ENCODE measurements at places on chromosomes 12 and 14.
A peak's percentile ranks its signal among the peaks of the same experiment; 100 is the strongest.

DNA sequence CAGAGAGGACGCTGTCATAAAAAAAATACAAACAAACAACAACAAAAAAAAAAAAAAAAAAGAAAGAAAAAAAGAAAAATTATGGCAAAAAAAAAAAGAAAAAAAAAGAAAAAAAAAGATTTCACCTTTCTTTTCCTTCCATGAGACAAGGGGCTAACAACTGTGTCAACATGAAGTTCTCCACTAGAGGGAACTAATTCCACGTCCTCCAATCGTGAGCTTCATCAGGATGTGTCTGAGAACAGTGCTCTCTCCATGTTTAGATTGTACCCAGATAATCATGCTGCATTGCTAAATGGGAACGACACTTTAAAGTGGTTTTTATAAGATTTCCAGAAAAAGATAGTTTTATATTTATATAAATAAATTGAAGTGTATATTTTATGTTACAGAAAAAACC, 96.2 kb upstream of the PTPRB start:
- no peak for DNase-seq

- peak; percentile 36 for DNase-seq
Observed at GRCh38 chr12:64824500-64825142, at the start of gene TBC1D30. Gene TBC1D30, plus strand, starts transcription at chr12:64824647. Its CDS starts 233 bp downstream, at chr12:64824880.

- no peak for DNase-seq
Observed at GRCh38 chr12:112664569-112664968, 127.0 kb upstream of the RPH3A start.

DNA sequence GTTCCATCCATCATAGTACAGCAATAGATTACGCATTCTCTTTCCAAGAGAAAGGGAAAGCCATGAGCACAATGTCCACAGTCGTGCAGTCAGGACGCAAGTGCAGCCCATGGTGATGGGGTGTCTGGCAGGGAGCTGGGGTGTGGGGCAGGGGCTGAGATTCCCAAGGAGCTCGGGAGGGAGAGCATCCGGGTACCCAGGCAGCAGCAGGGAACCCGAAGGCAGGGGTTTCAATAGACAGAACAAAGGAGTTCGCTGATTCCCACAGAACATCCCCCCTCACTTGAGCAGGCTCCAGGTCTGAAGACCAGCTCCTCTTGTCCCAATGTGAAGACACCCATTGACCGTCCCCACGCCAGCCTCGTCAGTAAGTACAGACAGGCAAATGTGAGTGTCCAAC, 13.5 kb downstream of the ANHX start:
- no peak for DNase-seq

- DNase-seq: no peak
Observed at GRCh38 chr12:8662593-8662992, at the start of gene MFAP5. Gene MFAP5, minus strand, starts transcription at chr12:8662826. Its CDS starts 722 bp downstream, at chr12:8662104.

- no peak for DNase-seq
Observed at GRCh38 chr14:30210630-30211029, 283.0 kb upstream of the PRKD1 start.

DNA sequence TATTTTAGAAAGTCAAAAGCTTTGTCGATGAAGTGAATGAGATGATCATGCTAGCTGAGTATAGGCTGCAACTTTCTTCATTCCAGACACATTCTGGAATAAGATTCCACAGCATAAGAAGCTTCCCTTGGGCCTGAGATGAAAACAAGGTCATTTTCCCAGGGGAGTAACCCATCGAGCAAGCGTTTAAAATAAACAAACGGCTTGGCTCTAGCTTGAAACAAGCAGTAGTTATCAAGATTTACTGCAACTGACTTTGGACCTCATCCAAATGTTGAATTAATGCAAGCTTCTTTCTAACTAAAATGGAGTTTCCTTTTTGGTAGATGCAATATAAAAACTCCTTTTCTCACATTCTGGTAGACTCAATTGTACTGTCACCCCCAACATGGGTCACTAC, 23.0 kb downstream of the KCNJ8 start:
- DNase-seq: no peak

- no peak for DNase-seq
Observed at GRCh38 chr12:23803540-23803939, 145.9 kb downstream of the SOX5 start.

- peak; percentile 58 for DNase-seq
Observed at GRCh38 chr12:65556676-65557437, 267.4 kb upstream of the HMGA2 start.

- no peak for DNase-seq
Observed at GRCh38 chr14:87601036-87601435, 391.9 kb downstream of the GALC start.

GRCh38 chr12:125773033-125773640, 707.9 kb downstream of the AACS start:
- no peak for DNase-seq

DNA sequence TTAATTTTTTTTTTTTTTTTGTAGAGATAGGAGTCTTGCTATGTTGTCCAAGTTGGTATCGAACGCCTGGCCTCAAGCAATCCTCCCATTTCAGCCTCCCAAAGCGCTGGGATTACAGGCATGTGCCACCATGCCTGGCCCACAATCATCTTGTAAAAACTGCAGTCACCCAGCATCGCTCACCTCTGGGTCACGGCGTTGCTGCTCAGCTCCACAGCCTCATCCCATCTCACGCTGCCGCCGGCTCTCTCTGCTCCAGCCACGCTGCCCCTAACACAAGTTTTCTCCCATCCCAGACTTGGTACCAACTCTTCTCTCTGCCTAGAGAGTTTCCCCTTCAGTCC, 69.2 kb downstream of the MAP1LC3B2 start:
- DNase-seq: no peak

DNA sequence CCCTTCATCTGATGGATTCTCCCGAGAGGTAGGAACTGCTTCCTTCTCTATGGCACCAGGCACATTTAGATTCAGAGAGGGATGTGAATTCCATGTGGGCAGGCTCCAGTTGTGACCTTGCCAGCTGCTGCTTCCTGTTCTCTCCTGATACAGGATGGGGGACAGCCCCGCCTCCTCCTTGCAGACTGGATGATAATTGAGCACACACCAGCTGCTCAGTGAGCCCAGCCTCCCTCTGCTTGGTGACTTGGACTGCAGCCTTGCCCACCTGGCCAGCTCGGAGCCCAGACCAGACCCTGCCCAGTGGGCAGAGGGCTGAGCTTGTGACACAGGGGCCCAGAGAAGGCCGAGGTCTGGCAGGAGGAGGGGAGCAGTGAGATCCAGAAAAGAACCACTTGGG, 90.2 kb downstream of the CALM1 start:
- no peak for DNase-seq

GRCh38 chr14:68713782-68714181, 79.1 kb downstream of the ZFP36L1 start:
- no peak for DNase-seq

DNA sequence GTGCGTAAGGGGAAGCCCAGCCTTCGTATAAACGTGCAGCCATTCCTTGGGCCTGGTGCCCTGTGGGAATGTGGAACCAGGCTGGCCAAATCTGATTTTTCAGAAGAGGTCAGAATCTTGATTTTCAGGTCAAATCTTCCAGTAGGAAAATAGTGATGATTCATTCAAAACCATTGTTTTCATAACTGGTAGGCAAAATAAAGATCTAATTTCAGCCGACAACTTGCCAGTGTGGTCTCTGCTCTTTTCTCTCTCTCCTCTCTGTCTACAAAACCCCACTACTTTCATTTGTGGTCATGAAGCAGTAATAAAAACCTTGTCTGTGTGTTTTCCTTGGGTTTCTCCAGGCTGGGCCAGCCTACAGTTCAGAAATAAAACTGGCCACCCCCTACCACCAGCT, 135.1 kb downstream of the RBM19 start:
- no peak for DNase-seq

DNA sequence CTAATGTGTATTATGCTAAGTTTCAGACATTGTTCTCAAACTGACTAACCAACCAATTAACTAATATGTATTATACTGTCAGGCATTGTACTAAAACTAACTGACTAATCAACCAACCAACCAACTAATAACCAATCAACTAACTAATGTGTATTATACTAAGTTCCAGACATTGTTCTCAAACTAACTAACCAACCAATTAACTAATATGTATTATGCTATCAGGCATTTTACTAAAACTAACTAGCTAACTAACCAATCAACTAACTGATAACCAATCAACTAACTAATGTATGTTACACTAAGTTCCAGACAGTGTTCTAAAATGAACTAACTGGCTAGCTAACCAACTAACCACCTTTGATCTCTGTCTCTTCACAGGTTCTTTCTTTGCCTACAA, 152.3 kb downstream of the SUDS3 start:
- DNase-seq: no peak

- DNase-seq: no peak
Observed at GRCh38 chr14:76772300-76773187, 11.3 kb downstream of the VASH1 start.

DNA sequence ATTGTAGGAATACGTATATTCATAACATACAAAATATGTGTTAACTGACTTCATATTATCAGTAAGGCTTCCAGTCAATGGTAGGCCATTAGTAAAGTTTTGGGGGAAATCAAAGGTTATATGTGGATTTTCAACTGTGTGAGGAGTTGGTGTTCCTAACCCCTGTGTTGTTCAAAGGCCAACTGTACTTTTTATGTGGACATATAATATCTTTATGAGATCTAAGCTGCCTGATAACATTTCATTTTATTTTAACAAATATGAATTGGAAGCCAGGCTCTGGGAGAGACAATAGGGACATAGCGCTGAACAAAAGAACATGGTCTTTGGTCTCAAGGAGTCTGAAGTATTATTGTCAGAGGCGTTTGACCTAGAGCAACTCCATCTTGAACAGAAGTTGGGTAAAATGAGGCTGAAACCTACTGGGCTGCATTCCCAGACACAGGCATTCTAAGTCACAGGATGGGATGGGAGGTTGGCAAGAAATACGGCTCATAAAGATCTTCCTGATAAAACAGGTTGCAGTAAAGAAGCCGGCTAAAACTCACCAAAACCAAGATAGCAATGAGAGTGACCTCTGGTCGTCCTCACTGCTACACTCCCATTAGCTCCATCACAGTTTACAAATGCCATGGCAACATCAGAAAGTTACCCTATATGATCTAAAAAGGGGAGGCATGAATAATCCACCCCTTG, 147.2 kb downstream of the KSR2 start:
- DNase-seq: no peak

DNA sequence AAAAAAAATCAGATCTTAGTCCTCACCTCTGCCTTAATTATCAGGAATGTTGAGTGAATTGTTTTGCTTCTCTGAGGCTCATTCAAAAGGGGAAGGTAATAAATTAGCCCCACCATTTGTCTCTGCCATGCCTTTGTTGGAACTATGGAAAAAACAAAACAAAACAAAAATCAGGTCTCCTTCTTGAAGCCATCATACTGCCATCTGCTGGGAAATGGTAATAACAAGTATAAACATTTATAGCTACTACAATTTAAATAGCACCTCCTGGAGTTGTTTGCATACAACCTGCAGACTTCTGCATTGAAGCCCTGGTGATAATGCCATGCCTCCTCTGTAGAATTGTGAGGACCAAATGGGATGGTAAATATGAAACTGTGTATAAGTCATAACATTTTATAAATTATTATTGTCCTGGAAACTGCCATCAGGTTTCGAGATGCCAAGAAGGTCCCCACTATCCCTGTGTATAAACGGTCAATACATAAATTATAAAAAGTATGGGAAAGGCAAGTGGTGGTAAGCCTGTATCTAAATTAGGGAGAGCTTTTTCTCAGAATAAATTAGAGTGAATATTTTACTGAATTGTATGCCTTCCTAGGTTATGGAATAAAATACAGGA, 87.2 kb upstream of the FGD4 start:
- no peak for DNase-seq

DNA sequence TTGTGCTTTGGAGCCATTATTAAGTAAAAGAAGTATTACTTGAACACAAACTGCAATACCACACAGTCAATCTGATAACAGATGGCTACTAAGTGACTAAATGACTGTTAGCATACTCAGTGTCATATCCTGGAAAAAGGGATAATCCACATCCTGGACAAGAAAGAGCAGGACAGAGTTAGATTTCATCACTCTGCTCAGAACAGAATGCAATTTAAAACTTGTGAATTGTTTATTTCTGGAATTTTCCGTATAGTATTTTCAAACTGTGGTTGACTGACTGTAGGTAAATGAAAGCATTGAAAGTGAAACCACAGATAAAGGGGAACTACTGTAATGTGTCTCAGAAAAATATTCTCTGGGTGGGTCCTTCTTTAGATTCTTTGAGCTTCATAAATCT, 458.8 kb downstream of the TMEM117 start:
- no peak for DNase-seq

- no peak for DNase-seq
Observed at GRCh38 chr12:4307593-4308333, 13.2 kb upstream of the TIGAR start.
